Fibroblast of lung (primary cell): ENCODE measurements at places on chromosomes 2 and 18.
A peak's percentile ranks its signal among the peaks of the same experiment; 100 is the strongest.

GRCh38 chr2:184906709-184907108, 308.4 kb downstream of the ZNF804A start:
- H3K27me3 ChIP-seq, result no peaks in the 10 kb centered on the region
- H3K36me3 ChIP-seq, result no peaks in the 10 kb centered on the region
- DNase-seq, result no peak
- H3K4me1 ChIP-seq, result no peaks in the 10 kb centered on the region

GRCh38 chr18:24530630-24531111, 70.2 kb downstream of the HRH4 start:
- H3K36me3 ChIP-seq, result no peaks in the 10 kb centered on the region
- H3K27me3 ChIP-seq, result no peaks in the 10 kb centered on the region
- DNase-seq, result peak; percentile 14
- peaks cover 2% of the 10 kb centered on the region for H3K4me1 ChIP-seq

DNA sequence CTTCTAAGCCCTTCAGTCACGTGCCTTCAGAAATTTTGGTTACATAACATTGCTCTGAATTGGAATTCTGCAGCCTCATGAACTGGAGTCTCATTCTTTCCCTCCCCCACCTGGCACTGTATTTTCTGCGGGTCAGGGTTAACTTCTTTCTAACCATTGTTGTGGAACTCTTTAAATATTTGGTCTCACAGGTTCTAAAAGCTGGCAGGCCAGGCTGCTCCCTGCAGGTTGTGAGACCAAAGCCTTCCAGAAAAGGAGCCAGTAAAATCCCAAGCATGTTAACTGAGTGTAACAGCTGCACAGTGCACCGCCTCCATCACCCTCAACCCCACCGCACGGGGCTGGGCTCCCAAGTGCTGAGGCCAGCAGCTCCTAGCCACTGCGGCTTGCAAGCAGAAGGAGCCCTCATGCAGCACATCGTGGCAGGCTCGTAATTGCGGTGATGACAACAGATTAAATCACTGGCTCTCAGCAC, 174.1 kb upstream of the ALPP start:
- H3K4me1 ChIP-seq, result no peaks in the 10 kb centered on the region
- no peaks in the 10 kb centered on the region for H3K36me3 ChIP-seq
- no peak overlapping the region for H3K4me3 ChIP-seq
- H3K27ac ChIP-seq, result no peak overlapping the region

- no peaks in the 10 kb centered on the region for H3K4me1 ChIP-seq
- peak; percentile 73 for DNase-seq
- no peaks in the 10 kb centered on the region for H3K27me3 ChIP-seq
- H3K36me3 ChIP-seq, result no peaks in the 10 kb centered on the region
Measured at GRCh38 chr2:62654423-62654791, 51.1 kb upstream of the EHBP1 start.
